ENCODE measurements at places on chromosomes 6 and 20.

GRCh38 chr6:137630666-137631065 lies 136.5 kb upstream of the OLIG3 start:
- DNase-seq = no peak

DNA sequence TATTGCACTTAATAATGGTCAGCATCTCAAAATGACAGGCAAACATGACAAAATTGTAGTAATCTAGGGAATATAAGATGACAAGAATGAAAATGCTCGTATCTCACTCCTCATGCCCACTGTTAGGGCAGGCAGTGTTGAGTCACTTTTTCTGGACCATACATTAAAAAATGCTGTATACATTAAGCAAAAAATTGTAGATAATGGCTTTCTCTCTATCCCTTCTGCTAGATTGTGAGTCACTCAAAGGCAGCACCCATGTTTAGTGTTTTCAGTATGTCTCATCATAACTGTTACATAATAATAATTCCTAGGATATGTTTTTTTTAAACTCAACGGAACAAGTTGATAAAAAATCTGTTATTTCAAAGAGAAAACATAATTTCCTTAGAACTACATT lies 199.3 kb downstream of the TENT5A start:
- DNase-seq = no peak

GRCh38 chr20:18567739-18568091 lies 483 bp downstream of the SMIM26 start:
- no peak for DNase-seq

GRCh38 chr20:25399037-25399430 lies 8.4 kb upstream of the ABHD12 start:
- no peak for DNase-seq

GRCh38 chr20:53763707-53764414 lies 170.2 kb upstream of the ZNF217 start:
- no peak for DNase-seq

DNA sequence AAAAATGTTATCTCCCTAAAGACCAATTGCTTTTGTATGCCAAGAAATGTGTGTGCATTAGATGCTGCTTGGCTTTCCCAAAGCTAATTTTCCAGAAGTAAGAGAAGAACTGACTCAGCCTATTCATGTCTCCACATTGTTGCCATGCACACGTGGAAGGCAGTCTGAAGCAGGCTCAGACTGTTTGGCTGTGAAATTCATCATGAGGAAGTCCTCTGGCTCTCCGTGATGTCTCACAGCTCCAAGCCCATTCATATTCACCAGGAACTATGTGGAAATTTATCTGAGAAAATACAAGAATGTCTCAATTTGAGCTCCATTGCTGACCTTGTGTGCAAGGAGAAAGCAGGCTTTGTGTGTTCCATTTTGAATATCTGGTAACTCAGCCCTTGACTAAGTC lies 1022.2 kb upstream of the GJE1 start:
- DNase-seq = no peak

GRCh38 chr6:47116086-47116485 lies 74.0 kb upstream of the ADGRF1 start:
- DNase-seq = no peak

- no peak for DNase-seq
Measured at GRCh38 chr6:36605560-36606391, 11.6 kb downstream of the SRSF3 start.

- no peak for DNase-seq
Measured at GRCh38 chr20:4252005-4252404, 236.6 kb upstream of the RNF24 start.

- no peak for DNase-seq
Measured at GRCh38 chr6:148818939-148819575, 72.2 kb downstream of the UST start.

GRCh38 chr6:160430751-160431150 lies 82.6 kb downstream of the SLC22A3 start:
- no peak for DNase-seq

GRCh38 chr6:19839237-19839546 lies 2.0 kb downstream of the ID4 start:
- no peak for DNase-seq

GRCh38 chr20:61019322-61019721 lies 232.7 kb upstream of the CDH4 start:
- DNase-seq = no peak

- no peak for DNase-seq
Measured at GRCh38 chr6:137863091-137863797, 3.8 kb upstream of the TNFAIP3 start.

DNA sequence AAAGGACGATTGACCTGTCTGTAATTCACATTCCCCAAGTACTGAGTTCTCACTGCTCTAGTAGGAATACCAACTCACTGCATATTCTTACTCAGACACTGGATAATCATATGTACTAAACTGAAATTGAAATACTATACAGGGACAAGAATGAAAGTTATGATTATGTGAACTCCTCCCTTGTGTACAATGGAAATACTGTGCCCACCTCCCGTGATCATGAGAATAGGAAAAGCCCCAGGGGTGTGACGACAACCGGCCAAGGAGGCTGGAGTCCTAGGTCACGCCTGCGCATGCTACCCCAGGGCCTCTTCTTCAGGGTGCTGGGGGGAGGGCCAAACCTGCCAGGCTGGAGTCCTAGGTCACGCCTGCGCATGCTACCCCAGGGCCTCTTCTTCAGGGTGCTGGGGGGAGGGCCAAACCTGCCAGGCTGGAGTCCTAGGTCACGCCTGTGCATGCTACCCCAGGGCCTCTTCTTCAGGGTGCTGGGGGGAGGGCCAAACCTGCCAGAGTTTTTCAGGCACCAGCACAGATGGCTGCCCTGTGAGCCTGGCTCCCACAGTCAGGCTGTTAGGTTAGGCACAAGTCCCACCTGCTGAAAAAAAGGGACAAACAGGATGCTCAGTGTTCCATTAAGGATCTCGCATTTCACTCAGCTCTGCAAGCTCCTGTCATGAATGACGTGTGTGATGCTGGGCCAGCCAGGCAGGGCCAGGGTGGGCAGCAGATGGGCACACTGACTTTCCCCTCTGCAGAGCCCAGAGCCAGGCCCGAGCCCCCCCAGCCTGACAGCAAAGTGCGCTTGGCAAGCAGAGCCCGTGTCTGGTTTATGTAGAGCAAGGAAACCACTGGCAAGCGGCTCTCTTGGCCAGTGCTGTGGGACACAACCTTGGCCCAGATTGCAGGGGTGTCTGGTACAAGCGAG lies 107.7 kb downstream of the FOXF2 start:
- no peak for DNase-seq

DNA sequence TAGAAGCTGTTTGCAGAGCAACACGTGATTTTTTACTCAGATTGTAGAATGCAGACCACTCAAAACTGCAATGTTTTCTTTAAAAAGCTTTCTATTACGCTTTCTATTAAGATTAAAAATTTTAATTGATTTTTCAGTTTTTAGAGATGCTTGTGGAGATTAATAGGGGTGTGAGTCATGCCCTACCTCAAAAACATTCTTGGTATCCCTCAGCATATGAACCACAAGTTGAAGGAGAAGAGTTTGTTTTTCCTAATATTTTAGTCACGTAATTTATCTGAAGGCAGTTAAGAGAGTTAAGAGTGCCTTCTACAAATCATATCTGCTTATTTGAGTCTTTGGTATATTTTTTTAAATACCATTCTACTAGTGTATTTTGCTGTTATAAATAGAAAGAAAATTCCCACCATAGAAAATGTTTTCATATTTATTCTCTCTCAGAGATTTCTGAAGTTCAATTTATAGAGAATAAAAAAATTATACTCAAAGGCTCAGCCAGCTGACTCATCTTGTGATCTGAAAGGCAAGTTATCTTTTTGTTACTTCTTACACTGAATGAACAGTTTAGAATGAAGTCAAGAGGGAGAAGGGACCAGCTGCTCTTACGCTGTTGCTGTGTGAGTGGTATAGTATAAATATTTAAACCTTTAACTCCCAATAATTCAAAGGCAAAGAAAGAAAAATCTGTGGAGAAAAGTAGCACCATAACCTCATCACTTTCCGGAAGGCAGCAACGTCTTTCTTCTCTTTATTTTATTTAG lies 7.6 kb downstream of the RIPOR2 start:
- DNase-seq = no peak

- DNase-seq = no peak
Measured at GRCh38 chr6:144104488-144104887, 9.1 kb upstream of the SF3B5 start.

- DNase-seq = no peak
Measured at GRCh38 chr6:36545767-36546307, 1.4 kb downstream of the STK38 start.

DNA sequence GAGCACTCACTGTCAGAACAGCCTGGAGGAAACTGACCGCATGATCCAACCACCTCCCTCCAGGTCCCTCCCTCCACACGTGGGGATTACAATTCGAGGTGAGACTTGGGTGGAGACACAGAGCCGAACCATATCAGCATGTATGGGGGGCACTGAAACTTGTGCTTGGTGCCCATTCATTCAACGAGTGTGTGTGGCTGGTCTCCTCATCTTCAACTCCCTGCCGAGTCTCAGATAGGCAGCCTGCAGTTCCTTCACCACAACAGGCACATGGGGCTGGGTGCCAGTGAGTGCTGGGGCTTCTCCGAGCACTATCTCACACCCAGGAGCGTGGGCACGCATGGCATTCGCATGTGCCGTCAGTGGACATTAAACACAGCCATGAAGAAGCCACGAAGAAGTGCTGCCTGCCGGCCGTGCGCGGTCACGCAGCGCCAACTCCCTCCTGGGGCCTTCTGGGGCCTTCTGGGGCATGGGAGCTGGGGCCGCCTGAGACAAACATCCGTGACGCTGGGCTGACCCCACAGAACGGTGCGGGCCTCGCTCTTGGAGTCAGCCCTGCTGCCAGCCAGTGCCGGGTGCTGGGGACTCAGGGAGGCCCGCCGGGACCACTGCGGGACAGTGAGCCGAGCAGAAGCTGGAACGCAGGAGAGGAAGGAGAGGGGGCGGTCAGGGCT lies 714 bp upstream of the RTEL1 start:
- no peak for DNase-seq

- DNase-seq = no peak
Measured at GRCh38 chr6:89353702-89354392, 1.3 kb upstream of the UBE2J1 start.

DNA sequence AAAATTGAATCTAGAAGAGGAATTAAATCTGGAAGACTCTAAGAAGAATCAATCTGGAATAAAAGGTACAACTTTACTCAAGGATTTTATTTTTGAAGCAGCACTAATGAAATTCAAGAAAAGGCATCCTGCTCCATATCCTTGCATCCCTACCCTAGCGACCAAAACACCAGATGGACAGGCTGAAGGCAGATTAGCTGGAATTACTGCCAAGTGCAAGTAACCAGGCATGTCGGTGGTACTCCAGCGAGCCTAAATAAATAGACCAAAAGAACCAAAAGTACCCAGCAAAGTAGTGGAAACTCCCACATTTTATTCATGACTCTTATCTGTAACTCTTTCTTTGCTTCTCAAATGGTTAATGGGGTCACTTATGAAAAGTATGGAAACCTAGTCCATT lies 21.0 kb downstream of the OPRM1 start:
- DNase-seq = no peak

GRCh38 chr20:63831646-63831992 lies 555 bp upstream of the ZBTB46 start:
- DNase-seq = no peak

DNA sequence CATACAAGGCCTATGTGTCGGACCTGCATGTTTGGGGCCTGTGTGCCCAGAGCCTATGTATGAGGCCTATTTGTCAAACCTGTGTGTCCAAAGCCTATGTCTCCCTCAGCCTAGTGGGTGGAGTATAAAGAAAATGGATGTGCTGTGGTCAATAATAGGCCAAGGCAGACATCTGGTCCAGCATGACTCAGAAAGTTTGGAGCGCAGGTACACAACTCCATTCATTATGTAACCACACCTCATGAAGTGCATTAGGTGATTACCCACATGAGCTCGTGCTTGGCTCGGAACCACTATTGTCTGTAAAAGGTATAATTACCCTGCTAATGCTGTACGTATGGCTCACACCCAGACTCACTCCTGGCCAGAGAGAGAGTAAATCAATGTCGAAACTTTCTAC lies 302.4 kb upstream of the POU3F2 start:
- DNase-seq = no peak

DNA sequence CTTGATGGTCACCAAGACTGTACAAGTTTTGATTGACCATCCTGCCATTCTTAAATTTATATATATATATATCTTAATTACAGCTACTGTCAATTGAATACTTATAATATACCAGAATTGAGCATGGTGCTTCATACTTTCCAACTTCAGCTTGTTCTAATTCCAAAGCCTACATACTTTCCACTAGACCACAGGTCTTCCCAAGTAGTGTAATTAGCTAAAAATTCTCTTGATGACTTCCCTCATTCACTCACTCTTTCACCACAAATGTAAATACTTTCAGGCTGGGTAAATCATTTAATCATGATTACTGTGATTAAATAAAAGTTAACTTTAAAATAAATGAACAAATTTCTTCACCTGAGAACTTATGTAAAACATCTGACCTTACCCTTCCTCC lies 3.4 kb downstream of the ASF1A start:
- DNase-seq = no peak

DNA sequence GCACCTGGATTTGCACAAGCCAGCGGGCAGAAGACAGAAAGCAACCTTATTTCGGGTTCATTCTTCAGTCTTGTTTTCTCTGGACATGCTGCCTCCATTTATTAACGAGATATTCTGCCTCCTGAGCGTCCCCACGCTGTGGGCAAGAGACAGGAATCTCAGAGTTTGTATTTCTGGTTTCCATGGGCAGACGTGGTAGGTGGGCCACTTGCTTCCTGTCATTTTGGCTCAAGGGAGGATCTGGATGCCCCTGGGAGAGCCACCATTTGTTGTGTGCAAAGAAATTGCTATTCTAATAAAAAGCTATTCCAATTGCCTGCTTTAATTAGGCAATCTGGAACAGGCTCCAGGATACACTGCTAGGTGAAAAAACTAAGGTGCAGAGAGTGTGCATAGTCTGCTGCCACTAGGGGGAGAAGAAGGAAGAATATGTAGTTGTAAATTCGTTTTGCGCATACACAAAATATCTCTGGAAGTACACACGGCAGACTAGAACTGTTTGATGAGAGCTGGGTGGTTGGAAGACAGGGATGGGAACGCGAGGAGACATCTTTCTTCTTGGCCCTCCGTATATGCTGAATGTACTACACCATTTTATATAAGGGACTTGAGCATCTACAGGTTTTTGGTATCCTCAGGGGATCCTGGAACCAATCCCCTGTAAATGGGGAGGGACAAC lies 30.1 kb upstream of the SLC16A10 start:
- DNase-seq = no peak

DNA sequence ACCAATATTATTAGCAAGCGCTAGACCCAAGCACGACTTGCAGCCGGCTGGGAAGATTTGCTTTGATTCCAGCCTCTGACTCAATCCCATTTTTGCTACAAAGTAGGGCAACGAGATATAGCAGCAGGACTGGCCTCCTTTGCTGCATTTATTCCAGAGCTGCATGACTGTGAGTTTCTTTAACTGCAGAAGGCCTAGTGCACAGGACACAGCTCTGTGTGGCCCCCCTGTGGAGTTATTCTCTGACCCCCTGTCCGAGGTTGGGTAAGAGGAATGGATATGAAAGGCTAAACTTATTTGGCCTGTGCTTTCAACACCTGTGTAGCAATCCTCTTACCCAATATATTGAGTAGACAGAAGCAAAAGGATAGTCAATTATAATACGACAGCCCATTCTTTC lies 133.3 kb upstream of the SPTLC3 start:
- no peak for DNase-seq

GRCh38 chr6:29776684-29777083 lies 50.9 kb upstream of the HLA-G start:
- no peak for DNase-seq
